Substantia nigra (tissue), 51 donors: ENCODE measurements at places on chromosomes 1 and 21.

DNA sequence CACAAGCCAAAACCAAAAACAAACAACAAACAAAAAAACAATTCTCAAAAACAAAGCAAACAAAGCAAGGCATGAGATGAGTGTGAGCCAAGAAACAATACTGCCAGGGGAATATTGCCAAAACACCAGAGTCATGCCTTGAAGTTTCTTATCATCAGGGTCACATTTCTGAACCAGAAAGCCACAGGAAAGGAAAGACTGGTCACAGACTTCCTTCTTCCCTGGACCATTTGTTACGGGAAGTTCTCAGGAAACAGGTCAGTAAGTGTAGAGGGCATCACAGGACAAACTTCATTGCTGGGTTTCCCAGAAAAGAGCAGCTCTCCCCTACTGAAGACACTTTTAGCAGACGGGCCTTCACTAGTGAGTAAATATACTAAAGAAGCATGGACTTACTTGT, 191.2 kb downstream of the GABPA start:
- DNase-seq, result no peak

DNA sequence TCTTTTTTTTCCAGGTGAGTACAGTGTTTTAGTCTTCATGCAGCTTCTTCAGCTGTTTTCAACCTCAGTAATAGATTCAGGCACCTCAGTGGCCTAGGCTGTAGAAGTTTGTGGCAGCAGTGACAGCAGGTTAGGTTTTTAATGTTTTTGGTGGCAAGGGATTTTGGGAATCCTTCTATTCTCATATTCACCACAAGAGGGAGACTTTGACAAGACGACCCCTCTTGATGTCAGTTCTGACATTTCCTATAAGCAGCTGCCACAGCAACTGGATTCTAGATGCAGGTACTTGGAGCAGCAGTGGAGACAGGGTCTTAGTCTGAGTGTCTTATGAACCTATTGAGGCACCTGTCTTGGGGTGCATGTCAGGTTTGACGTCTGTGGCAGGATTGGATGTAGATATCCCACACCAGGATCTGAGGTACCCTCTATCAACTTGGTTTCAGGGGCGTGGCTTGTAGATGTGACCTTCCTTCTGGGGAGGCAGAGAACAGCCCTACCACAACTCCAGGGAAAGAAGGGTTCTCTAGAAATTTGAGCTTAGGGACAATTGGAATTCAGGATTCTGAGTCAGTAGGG, 1104.2 kb upstream of the TMPRSS15 start:
- no peak for DNase-seq

GRCh38 chr1:202615501-202616354, 94.5 kb downstream of the SYT2 start:
- DNase-seq, result no peak

GRCh38 chr1:205629751-205630150, 2.1 kb downstream of the ELK4 start:
- no peak for DNase-seq

GRCh38 chr1:245188403-245188802, 33.6 kb downstream of the KIF26B start:
- DNase-seq, result no peak

DNA sequence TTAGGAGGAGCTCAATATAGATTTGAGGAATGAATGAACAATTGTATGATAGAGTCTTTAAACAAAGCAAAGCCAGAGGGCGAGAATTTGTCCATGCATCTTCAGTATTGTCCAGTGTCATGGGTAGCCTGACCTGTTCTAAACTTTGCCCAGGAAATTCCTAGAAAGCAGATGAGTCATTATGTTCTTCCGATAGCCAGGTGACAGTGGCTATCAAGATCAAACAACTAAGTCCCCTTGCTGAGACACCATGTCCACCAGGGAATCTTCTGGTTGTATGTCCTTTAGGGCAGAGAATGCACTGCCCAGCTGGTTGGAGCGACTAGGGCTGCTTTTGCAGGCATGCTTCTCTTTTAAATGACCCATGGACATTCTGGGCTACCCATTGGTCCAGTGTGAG, 1.8 kb upstream of the SLC26A9 start:
- DNase-seq, result no peak

- no peak for DNase-seq
Observed at GRCh38 chr1:36178471-36179219, 22.7 kb downstream of the MAP7D1 start.

DNA sequence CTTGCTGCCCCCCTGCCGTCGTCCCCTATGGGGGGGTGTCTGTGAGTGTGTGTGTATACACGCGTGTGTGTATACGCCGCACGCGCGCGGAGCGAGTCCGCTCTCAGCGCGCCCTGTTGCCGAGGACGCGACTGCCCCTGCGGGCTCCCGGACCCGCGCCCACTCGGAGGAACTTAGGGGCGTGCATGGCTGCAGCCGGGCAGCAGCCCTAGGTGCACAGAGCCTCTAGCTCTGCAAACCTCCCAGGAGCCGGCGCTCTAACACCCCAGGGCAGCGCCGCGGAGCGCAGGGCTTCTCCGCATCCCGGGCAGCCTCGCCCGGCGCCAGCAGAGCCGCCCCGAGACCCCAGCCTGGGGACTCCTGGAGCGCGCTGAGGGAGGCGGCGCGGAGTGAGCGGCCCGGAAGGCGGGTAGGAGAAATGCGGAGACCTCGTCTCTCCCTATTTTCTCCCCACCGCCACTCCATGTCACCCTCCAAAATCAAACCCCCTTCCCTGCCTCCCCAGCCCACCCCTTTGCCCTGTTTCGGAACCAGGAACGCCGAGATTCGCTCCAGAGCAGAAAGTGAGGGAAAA, 574 bp downstream of the ITPKB start:
- DNase-seq, result peak; percentile 67

GRCh38 chr1:153849487-153850185, 73.1 kb downstream of the GATAD2B start:
- no peak for DNase-seq

DNA sequence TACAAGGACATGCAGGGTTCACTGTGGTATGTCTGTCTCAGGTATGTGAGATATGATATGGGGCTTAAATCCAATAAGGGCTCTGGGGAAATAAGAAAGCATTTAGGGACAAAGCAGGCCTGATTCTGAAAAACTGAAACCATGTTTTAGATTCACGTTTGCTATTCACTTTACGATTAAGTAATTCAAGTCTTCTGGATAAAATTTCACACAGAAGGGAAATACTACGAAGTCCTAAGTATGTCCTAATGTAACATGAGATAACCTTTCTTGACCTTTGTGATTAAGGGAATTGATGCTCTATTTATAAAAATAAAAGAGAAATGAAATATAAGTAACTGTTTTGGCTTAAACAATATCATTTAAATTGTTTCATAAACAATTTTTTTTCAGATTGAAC, 55.4 kb downstream of the HNRNPR start:
- no peak for DNase-seq

- no peak for DNase-seq
Observed at GRCh38 chr1:244901400-244902015, 37.2 kb upstream of the HNRNPU start.

GRCh38 chr1:178532392-178532791, 19.5 kb downstream of the TEX35 start:
- peak; percentile 32 for DNase-seq

DNA sequence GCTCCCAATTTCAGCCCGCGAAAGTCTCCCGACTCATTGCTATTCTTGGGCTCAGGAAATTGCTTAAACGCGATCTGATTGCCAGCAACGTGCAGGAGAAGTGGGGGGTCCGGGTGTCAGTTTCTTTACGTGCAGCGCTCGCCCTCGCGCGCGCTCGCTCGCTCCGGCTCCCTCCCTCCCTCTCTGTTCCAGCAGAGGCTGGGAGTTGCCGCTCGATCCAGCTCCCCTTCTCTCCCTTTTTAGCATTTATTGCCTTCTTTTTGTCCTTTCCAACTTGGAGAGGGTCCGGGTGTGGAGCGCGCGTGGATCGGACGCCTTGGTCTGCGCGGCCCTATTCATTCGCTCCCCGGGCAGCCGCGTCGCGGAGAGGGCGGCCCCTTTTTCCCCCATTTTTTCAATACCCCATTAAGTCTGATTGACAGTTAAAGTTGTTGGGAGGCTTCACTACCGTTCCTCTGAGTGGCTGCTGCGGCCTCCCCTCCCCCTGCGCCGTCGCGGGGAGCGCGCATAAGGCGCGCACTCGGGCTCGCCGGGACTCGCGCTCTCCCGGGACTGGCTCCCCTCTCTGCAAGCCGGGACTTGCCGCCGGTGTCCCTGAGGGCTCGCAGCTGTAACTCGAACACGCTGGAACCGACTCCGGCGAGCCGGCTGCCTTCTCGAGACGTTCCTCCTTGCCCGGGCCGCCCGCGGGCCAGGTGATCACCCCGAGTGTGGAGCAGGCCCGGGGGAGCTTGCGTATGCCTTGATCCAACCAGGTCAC, at the start of gene DHRS3:
Gene DHRS3, minus strand, starts transcription at position 310 of the 760 bp plus-strand sequence. CDS start 862 bp downstream, outside the sequence.
- DNase-seq, result peak; percentile 55

GRCh38 chr1:93000291-93000690, 39.0 kb upstream of the DIPK1A start:
- no peak for DNase-seq

- DNase-seq, result no peak
Observed at GRCh38 chr21:42155045-42155855, 63.7 kb upstream of the ABCG1 start.

- DNase-seq, result no peak
Observed at GRCh38 chr21:46397211-46397905, 61.3 kb upstream of the DIP2A start.

DNA sequence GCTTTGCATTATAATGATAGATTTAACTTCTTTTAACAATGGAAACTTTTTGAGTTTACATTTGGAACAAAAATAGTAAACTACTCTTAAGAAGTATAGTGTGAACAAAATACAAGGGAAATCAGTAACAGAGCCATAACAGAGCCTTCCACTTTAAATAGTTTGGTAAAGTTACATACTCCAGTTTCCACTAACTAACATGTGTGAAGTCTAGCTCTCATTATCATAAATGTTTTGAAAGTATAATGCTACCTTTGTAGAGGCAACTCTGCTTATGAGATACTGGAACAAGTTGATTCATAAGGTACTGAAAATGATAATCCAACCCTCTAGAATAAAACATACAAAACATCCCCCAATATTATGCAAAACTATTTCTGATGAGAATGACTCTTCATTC, 1155.1 kb upstream of the ADGRL2 start:
- DNase-seq, result no peak

- DNase-seq, result no peak
Observed at GRCh38 chr1:7247791-7248548, 462.7 kb downstream of the CAMTA1 start.

- no peak for DNase-seq
Observed at GRCh38 chr1:149845416-149845815, 54.0 kb upstream of the BOLA1 start.

DNA sequence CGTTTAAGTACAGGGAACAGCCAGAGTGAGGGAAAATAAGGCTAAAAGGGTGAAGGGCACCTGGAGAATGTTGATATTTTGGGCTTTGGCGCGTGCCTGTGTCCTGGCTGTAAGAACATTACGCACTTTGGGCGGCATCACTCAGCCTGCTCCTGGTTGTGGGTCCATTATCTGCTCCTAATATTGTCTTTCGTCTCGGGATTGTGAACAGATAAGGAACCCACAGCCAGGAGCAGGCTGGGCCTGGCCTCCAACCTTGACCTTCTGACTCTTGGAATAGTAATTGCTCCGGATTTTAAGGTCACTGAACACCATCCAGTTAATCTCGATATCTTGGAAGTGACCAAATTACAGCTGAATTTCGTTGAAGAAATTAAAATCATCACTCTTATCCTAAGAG, 61.9 kb downstream of the TCP10L start:
- DNase-seq, result no peak

GRCh38 chr1:44212355-44213221, 683 bp upstream of the DMAP1 start:
- no peak for DNase-seq

DNA sequence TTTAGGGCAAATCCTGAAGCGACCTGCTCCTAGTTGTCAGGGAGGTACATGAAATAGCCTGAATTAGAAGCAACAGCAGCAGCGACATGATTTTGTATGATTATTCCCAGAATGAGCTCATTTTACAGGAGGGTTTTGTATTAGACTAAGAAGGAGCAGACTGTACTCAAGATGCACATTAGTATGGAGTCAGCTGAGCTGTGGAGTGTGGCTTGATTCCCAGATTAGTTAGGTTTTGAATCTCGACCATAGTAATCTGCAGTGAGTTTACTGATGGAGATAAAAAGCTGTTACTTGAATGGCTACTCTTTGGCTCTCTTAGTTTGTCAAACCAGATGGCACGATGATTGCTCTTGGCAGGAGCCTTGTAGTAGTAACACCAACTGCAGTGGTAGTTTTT, 143.1 kb downstream of the PHTF1 start:
- DNase-seq, result no peak

GRCh38 chr1:110672001-110672752, 2.6 kb downstream of the KCNA3 start:
- DNase-seq, result no peak

- no peak for DNase-seq
Observed at GRCh38 chr1:5238351-5239130, 584.1 kb downstream of the AJAP1 start.

GRCh38 chr1:183138301-183138700, 47.8 kb upstream of the LAMC2 start:
- no peak for DNase-seq

- no peak for DNase-seq
Observed at GRCh38 chr21:44370027-44370735, 16.8 kb downstream of the TRPM2 start.

DNA sequence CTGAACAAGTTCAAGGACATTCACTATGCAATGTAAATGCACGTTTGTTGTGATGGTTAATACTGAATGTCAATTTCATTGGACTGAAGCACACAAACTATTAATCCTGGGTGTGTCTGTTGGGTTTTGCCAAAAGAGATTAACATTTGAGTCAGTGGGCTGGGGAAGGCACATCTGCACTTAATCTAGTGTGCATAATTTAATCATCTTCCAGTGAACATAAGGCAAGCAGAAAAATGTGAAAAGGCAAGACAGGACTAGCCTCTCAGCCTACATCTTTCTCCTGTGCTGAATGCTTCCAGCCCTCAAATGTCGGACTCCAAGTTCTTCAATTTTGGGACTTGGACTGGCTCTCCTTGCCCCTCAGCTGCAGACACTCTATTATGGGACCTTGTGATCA, 40.1 kb downstream of the PRPF38A start:
- DNase-seq, result no peak

DNA sequence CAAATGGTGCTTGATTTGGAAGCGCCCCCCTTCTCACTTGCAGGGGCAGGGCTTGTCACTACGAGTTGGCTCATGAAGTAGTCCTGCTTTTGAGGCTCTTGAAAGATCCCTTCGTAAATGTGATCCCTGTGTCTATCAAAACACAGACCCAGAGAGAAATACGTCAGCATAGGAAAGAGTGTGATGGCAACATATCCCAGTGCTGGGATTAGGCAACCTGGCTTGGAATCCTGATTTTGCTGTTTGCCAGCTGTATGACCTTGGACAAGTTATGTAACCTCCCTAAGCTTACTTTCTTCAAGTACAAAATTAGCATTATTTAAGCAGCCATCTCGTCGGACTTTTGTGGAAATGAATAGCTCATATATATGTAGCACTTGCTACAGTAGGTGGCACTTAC, 228.4 kb downstream of the ATG4C start:
- DNase-seq, result no peak
